ENCODE measurements at places on chromosomes 2 and 18.

DNA sequence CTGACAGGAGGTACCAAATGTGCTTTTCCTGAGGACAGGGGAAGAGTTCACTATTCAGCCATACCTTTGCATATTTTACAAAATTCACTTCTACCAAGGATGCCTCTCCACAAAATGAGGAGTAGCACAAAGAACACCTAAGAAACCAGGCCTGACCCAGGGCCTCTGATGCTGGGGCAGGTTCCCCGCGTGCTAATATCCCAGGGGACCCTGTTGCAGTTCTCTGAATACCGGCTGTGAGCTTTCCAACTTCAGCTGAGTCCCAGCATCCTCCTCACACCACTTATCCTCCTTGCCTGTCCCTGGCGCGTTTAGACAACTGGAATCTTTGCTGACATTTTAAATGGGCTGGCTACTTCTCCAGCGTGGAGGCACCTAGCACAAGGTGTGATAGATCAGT, 142.3 kb downstream of the BCL2 start:
- DNase-seq, result no peak

DNA sequence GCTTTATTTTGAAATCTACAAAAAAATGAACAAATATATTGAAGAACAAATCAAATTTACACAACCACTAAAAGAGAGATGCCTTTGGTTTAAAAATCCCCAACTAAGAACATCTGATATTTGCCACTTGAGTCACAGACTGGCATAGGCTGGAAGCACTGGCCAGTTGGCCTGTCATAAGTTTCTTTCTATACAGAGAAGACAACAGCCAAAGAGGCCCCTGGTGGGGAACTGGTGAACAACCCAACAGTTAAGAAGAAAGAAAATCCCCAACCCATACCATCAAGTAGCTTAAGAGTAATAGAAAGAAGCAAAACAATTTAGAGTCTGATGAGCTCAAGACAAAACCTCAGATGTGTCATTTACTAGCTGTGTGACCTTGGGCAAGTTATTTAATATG, 45.5 kb downstream of the OSR1 start:
- DNase-seq, result no peak

GRCh38 chr2:184735611-184736010, 137.3 kb downstream of the ZNF804A start:
- DNase-seq, result no peak

- DNase-seq, result no peak
These were observed 443.9 kb upstream of the MYT1L start for GRCh38 chr2:2775018-2775417.

- no peak for DNase-seq
These were observed 77.4 kb downstream of the TANC1 start for GRCh38 chr2:159045545-159046454.

- DNase-seq, result no peak
These were observed 81.5 kb upstream of the COL3A1 start for GRCh38 chr2:188892636-188893035.

GRCh38 chr2:240985881-240986786, 12.3 kb upstream of the SNED1 start:
- no peak for DNase-seq

GRCh38 chr2:173258701-173259100, 96.0 kb upstream of the CDCA7 start:
- no peak for DNase-seq

- DNase-seq, result no peak
These were observed 2.8 kb upstream of the GAD1 start for GRCh38 chr2:170813611-170814532.

GRCh38 chr2:173962583-173963110, 2.5 kb downstream of the SP3 start:
- DNase-seq, result no peak

DNA sequence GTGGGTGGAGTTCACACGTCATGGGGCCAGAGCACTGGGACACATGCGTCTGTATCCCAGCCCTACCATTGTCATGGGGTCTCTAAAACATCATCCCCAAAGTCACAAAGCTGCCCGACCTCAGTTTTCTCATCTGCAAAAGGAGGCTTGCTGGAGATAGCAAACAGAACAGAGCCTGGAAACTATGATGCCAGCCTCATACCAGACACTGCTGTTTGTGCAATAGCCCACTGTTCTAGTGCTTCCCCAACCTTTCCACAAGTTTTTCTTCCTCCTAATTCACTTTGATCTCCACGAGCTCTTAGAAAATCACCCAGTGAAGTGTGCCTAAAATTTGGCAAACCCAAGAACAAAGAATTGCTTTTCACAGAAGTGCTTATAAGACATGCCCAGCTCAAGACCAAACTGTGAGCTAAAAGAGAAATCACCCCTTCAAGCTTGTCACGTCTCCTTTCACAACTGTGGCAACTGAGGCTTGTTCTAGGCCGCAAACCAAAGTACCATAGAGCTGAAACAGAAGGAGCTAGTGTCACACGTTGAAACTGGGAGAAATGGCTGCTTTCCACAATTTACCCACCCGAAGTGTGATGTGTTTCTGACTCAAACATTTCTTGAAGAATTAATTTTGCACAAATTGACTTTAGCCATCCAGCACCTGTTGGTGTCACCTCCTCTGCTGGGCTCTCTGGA, 162.7 kb upstream of the ID2 start:
- DNase-seq, result no peak

DNA sequence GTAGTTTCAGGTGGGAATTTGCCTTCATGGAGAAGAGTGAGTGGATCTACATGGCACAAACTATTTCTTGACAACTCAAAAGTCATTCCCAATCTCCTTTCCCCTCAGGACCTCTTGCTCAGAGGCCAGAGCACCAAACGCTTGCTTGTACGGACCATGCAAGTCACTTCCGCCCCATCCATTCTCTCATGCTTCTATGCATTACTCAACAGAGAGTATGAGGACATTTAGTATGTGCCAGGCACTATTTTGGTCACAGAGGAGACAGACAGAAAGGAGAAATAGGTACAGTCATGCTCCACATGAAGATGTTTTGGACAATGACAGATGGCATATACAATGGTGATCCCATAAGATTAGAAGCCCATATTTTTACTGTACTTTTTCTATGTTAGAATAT, 117.5 kb downstream of the ACTR3 start:
- no peak for DNase-seq

Data from hypothalamus (tissue), 51 donors.